RWPE1 (cell line): ENCODE measurements at places on chromosomes 6 and 20.

- peak; percentile 87 for DNase-seq
Observed at GRCh38 chr20:59598625-59599310, 5.6 kb upstream of the PHACTR3 start.

DNA sequence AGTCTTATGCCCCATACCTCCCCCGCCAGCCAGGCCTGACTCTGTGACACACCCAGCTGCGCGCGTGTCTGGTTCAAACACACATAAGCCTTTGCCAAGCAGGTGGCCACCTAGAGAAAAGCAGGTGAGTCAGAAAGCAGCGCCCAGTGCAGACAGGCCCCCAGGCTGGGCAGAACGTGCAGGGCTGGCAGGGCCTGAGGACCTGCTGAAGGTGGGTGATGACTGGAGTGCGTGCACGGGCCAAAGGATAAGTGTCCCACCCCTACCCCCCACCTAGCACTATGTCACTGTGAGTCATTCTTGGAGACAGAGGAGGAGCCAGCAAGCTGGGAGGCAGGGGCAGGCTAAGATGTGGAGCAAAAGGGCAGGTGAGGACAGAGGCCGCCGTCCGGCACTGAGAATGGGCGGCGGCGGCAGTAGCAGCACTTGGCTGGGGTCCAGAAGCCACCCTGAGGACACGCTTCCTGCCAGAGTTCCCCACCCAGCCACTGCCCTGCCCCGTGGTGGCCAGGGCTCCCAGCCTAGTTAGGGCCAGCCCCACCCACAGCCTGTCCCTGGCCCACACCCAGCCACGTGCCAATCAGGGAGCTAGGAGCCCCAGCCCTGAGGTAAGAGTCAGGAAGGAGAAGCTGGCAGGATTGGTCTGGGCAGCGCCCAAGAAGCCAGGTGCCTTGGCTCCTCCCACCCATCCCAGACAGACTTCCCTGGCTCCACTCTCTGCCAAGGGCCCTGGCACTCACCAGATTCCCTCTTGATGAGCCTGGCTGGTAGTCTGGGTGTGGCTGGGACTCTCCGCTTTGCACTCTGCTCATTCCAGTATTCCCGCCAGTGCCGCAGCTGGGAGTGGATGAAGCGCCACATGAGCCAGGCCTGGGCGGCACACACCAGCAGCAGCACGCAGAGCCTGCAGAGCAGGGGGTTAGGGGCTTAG, 72.7 kb downstream of the TRAM2 start:
- peak; percentile 98 for DNase-seq

GRCh38 chr6:95365454-95365853, 211.9 kb upstream of the MANEA start:
- no peak for DNase-seq

DNA sequence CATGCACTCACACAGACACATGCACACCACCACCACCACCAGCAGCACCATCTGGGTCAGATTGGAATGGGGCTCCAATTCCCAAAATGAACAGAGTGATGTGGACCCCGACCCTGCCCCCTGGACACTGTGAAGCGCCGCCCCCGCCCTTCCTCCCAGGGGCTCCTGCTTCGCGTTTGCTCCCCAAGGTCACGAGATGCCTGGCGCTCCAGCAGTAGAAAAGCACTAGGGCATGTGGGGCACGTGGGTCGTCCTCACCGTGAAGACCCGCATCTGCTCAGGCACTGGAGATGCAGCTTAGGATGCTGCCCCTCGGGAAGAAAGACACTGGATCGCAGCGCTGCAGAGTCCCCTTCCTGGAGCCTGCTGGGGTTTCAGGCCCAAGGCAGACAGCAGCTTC, 184.0 kb downstream of the SMOC2 start:
- DNase-seq = no peak

- DNase-seq = peak; percentile 27
Observed at GRCh38 chr6:84867521-84867920, 103.1 kb upstream of the TBX18 start.

DNA sequence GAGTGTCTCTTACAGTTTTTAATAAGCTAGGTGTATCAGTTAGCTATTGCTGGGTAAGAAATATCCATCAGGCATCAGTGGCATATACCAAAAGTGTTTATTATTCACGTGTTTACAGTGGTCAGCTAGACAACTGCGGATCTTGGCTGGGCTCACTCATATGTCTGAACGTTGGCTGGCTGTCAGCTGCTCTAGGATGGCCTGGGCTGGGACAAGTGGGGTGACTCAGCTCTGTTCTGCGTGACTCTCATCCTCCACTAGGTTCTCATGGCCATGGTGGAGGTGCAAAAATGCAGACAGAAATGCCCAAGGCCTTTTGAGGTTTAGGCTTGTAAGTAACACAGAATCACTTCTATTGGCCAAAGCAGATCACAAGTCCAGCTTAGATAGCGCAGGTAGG, 22.0 kb downstream of the ZNF341 start:
- no peak for DNase-seq

DNA sequence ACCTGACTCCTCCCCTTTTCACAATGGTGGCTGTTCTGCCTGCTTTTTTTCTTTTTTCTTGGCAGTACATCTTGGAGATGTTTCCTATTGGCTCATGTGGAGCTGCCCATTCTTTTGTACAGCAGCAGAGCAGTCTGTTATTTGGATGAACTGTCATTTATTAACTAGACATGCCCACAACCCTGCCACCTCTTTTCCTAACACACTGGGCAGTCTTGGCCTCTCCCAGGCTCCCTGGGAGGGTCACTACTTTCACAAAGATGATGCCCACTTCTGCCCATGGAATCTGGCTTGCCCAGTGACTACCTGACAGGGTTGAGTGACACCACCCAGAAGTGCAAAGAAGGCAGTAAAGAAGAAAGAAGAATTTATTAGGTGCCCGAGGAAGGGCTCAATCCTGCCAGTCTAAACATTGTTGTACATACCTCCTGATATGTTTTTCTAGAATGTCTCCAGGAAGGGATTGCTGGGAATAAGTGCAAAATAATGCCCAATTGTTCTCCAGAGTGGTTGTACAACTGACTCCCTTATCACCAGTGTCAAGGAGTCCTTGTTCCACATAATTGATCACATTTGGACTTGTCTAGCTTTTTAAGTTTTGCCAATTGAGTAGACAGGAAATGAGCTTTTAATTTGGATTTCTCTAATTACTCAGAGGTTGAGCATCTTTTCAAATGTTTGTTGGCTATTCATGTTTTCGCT, 19.7 kb upstream of the SCRT2 start:
- no peak for DNase-seq

- peak; percentile 36 for DNase-seq
Observed at GRCh38 chr6:46734867-46735719, at the start of gene PLA2G7. PLA2G7 (minus strand) TSS chr6:46735375; CDS start chr6:46722891, 12,484 bp downstream.

GRCh38 chr6:159693894-159694545, 979 bp upstream of the SOD2 start:
- peak; percentile 71 for DNase-seq

GRCh38 chr6:89071036-89071435, 9.5 kb upstream of the PNRC1 start:
- no peak for DNase-seq

DNA sequence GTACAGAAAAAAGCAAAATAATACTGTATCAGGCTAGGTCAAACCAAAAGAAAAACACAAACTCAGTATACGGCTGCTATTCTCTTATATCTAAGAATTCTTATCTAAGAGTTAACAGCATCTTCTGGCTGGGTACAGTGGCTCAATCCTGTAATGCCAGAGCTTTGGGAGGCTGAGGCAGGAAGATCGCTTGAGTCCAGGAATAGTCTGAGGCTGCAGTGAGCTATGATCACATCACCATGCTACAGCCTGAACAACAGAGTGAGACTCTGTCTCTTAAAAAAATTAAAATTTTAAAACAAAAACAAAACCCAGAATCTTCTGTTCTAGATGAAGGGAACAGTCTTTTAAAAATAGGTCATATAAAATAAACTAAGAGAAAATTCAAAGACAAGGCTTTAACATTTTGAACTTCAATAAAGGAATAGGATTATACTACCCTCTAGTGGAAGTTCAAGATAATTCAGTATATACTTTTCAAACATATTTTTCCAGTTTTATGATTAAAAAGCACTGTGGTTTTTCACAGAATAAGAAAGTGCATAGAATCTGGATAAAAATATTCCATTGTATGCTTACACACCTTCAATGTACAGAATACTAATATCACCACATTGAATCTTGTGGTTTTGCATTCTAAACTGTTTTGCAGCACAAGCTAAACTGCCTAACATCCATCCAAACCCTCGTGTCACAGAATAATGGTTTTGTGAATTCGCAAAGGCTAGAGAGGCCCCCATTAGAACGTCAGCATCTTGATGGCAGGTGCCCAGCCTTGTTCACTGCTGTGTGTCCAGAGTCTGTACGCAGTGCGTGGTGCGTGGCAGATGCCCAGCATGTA, 39.3 kb downstream of the DTNBP1 start:
- DNase-seq = peak; percentile 13

- DNase-seq = no peak
Observed at GRCh38 chr6:5151360-5151954, 66.3 kb downstream of the PPP1R3G start.

DNA sequence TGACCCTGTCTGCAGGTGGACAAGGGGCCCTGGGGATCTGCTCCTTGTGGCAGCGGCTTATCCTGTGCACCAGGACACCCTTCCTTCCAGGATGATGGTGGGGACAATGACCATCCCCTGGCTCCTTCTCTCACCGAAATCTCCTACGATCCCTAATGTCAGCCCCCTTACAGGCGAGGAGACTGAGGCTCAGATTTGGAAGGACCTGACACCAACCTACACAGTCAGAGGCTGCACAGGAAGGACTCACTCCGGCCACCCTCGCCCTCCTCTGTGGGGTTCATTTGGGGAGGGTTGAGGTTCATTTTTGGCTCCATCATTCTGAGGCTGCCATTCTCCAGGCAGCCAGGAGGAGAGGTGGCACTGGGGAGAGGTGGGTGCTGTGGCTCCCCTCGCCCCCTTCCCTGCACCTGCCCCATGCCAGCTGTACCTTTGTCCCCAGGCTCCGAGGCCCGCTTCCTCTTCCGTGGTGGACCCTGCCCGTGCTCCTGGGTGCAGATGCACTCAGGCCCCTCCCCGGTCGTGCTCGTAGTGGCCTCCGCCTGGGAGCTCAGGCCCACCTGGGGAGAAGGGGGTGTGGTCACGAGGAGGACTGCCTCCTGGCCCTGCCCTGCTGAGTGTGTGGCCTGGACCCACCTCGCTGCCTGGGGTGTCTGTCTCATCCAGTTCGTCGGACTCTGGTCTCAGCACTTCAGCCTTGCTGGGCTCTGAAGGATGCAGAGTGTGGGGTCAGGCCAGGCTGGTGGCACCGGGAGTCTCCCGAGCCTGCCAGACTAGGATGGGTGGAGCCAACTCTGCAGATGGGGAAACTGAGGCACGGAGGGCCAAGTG, 5.3 kb upstream of the CABLES2 start:
- DNase-seq = no peak

DNA sequence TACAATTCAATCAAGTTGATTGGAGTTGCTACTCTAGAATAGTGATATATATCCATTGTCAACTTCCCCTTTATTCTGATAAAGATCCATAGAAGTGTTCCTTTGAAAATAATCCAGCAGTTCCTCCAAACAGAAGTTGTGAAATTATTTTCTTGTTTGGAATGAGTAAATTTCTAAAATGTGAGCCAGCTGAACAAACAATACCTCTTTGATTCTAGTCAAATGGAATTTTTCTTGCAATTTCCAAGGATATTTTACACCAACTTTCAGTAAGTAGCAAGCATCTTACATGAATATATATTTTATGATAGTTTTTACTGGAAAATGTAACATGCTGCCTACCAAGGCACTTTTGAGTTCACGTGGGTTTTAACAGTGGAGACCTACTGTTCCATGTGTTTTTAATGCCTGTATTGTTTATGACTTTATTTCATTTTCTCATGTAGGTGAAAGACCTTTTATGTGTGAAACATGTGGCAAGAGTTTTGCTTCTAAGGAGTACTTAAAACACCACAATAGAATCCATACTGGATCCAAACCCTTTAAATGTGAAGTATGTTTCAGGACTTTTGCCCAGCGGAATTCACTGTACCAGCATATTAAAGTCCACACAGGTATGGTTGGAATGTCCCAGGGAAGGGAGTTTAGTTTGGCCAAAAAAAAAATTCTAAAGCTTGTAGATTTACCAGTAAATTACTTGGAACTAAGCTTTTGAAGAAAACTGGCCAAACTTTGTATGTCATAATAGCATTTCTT, 6.5 kb downstream of the GZF1 start:
- no peak for DNase-seq

- DNase-seq = no peak
Observed at GRCh38 chr6:136212608-136213007, 37.5 kb downstream of the MTFR2 start.

- no peak for DNase-seq
Observed at GRCh38 chr6:151160929-151161757, 78.6 kb upstream of the AKAP12 start.

DNA sequence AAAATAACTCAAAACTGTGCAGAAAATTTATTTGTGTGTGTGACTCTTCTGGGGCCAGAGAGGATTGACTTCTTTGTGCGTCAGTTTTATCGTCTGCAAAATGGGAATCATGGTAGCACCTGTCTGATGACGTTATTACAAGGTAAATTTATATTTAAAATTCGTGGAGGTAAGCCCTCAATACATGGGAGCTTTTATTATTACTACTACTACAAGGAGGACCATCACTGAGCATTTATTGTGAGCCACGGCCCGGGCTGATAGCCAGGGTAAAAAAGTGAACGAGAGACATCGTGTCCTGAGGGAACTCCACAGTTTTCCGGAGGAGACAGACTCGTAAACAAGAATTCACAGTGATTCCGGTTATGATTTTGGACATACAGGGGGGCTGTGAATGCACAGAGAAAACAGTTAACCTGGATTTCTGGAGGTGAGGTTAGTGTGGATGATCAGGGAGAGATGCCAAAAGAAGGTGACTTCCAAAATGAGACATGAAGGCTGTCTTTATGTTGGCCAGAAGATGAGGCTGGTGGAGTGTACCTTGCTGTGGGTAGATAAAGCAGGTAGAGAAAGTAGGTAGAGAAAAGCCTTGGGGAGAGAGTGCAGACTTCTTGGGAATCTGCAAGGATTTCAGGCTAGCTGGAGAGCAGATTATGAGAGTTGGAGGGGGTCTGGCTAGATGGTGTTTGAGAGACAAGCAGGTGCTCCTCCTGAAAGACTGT, 10.6 kb upstream of the SERINC3 start:
- DNase-seq = no peak

DNA sequence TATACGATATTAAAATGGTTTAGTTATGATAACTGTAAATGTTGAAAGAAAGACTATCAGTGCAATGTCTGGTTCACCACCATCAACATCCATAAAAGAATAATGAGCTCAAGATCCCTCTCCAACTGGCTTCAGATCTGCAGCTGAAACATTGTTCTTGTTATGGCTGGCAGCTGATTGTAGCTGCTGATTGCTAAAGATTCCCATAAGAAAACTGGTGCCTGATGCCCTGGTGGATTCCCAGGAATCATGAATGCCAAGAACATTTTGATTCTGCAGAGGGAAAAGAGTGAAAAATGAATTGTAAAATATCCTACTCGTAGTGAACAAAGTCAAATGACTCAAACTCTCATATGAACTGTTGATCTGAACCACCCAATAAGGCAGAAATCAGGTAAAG, 1160.2 kb downstream of the EPHA7 start:
- DNase-seq = no peak

GRCh38 chr20:43839793-43840199, 74.9 kb upstream of the TOX2 start:
- no peak for DNase-seq
